Cardiac atrium fibroblast (primary cell): ENCODE measurements at places on chromosomes 16 and 17. TPM values are rescaled to one million over a fixed set of nuclear protein-coding genes. Genes with fewer than 3 reads are reported as not detected.

The UNC45B gene
- not detected in 2 replicates for total RNA-seq

The COX6A2 gene
- total RNA-seq: not detected in 2 replicates

The CMTM1 gene
- total RNA-seq: 2.9 TPM in 1 of 2 replicates, not detected in the other

The DNASE1L2 gene
- 1.1 and 2.2 TPM in 2 replicates for total RNA-seq

The CA4 gene
- total RNA-seq: not detected in 2 replicates

The TMEM220 gene
- total RNA-seq: 2.3 and 6.0 TPM in 2 replicates

The FAHD1 gene
- 35.6 and 42.2 TPM in 2 replicates for total RNA-seq

The FBXL16 gene
- total RNA-seq: 1.9 and 2.9 TPM in 2 replicates

The RNF222 gene
- total RNA-seq: not detected in 2 replicates

The KRT28 gene
- total RNA-seq: not detected in 2 replicates

The SLC6A2 gene
- total RNA-seq: not detected in 2 replicates

The CHST4 gene
- not detected in 2 replicates for total RNA-seq

The SDR42E2 gene
- total RNA-seq: under 0.01 TPM in 1 of 2 replicates, not detected in the other

The UTS2R gene
- total RNA-seq: not detected in 2 replicates

The CBLN1 gene
- total RNA-seq: 0.16 TPM in 1 of 2 replicates, not detected in the other

The KRT20 gene
- not detected in 2 replicates for total RNA-seq

The GGT6 gene
- total RNA-seq: not detected in 2 replicates

The CLEC10A gene
- total RNA-seq: not detected in 2 replicates

The HSPB9 gene
- not detected in 2 replicates for total RNA-seq

The ITGAL gene
- not detected in 2 replicates for total RNA-seq

The KCNH4 gene
- total RNA-seq: not detected in 2 replicates

The CDRT15 gene
- total RNA-seq: not detected in 2 replicates

The IFT20 gene
- 52.5 and 61.9 TPM in 2 replicates for total RNA-seq

The MYH11 gene
- total RNA-seq: 0.16 and 0.18 TPM in 2 replicates

The PDILT gene
- 0.18 TPM in 1 of 2 replicates, not detected in the other for total RNA-seq

The TBX6 gene
- under 0.01 TPM in 1 of 2 replicates, not detected in the other for total RNA-seq

The CES5A gene
- not detected in 2 replicates for total RNA-seq

The IFI35 gene
- total RNA-seq: 40.6 and 44.4 TPM in 2 replicates

The TBKBP1 gene
- total RNA-seq: 5.5 and 25.1 TPM in 2 replicates

The ASB16 gene
- total RNA-seq: not detected in 2 replicates

The NXPH3 gene
- 0.16 and 0.36 TPM in 2 replicates for total RNA-seq

The PERCC1 gene
- not detected in 2 replicates for total RNA-seq

The PNMT gene
- total RNA-seq: 0.65 TPM in 1 of 2 replicates, not detected in the other

The CDH1 gene
- total RNA-seq: not detected in 2 replicates

The SULT1A2 gene
- total RNA-seq: 4.7 and 5.5 TPM in 2 replicates

The TBC1D26 gene
- not detected in 2 replicates for total RNA-seq

The PLCD3 gene
- 33.5 and 63.2 TPM in 2 replicates for total RNA-seq

The FGF11 gene
- 1.8 and 3.4 TPM in 2 replicates for total RNA-seq
